Lower leg skin (tissue), 4 donors: ENCODE measurements at places on chromosomes 4 and X. TPM values are rescaled to one million over a fixed set of nuclear protein-coding genes. Genes with fewer than 3 reads are reported as not detected.

DNA sequence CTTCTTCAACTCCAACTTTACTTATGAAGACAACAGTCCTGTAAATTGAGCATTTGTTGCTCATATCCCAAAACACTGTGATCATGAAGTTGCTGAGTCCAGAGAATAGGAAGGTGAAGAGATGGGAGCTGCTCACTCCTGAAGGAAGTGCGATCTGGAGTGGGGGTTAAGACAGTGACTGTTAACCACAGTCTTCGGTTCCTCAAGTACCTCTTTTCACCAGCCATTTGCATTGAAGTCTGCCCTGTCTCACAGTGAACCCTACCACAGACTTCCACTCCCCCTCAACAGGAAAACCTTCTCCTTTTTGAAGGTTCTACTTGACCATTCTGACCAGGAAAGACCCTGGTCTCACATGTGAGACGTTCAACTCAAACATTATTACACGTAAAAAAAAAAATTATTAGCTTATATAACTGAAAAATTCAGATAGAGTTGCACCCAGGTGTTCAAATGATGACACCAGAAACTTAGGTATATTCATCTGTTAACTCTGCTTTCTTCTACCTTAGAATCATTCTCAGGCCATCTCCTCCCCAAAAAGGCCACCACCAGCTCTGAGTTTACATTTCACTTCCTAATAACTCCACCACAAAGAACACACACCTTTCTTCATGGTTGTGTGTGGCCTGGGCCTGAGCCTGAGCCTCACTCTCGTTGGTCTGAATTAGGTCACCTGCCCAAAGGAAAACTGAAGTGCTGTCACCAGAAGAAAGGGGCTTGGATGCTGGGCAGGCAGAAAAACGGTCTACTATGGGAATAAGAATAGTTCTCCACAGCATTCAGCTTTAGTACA is 199.2 kb downstream of the DCTD start:
- DNase-seq, result no peak

DKK2 gene
- 1.6 TPM for total RNA-seq

DNA sequence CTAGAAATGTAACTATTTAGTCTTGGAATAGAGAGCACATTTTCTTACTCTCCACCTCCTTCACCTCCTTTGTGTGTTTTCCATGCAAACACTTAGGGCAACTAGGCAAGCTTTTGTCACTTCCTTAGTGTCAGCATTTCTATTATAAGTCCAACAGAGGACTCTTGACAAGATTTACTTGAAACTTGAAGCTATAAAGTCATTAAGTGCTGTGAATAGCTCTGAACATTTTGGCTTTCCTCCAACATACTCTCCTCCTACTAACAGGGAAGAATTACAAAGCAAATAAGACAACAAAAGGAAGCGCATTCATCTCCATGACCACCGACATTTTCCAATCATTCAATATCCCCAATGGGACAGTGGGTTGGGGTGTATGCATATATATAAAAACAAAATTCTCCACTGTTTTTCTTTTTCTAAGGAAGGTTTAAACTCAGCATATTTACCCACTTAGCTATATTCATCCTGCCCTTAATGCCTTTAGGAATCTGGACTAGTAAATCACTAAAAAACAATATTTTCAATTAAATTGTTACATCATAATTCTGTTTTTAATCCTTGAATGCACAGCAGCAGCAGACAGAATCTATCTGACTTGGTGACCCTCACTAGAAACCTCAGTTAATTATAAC is 264.6 kb downstream of the SNCA start:
- DNase-seq, result no peak

GRCh38 chrX:47484885-47485284 is 1.9 kb upstream of the ZNF41 start:
- DNase-seq, result no peak

DNA sequence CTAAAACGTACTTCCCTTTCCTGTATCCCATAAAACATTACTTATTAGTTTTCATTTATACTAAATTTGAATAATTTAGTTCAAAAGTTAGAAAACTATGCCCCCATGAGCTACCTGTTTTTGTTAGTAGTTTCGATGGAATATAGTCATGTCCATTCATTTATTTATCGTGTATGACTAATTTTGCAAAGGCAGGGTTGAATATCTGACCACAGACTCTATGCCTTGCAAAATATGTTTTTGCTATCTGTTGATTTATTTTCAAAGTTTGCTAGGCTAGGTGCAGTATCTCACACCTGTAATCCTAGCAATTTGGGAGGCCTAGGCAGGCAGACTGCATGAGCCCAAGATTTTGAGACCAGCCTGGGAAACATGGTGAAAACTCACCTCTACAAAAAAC is 78.4 kb downstream of the PDS5A start:
- no peak for DNase-seq

DNA sequence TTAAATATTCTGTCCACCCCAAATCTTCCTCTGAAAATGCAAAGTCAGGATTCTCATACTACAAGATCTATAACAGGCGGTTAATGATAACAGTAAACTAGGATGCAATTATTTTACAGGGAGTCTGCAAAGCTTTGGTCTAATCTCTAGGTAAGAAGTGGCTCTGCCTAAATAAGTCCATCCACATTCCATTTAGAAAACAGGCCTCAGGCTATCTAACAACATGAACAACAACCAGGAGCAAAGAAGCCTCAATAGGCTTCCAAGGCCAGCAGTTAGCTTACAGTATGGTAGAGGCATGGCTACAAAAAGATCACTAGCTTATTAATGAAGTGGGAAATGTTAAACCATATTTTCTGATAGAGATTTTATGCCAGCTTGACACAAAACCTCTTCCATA is 6.4 kb downstream of the MAB21L2 start:
- no peak for DNase-seq

DNA sequence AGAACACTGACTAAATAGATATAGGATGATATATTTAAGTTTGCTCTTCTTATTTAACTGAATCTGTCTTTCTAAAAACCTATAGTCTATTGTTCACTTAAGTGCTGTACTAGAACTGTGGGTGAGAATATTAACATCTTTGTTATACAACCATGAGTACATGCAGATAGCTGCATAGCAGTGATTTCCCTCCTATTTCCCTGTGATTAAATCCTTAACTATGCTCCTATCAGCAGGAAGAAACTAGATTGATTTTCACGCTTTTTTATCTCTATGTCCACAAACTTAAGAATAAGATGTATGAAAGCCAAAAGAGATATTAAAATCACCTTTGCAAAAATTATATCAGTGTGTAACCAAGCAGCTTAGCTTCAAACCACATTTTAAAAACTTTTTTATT is 11.3 kb upstream of the UGT2A3 start:
- no peak for DNase-seq

CDS1 gene
- total RNA-seq, result 34.1 TPM

DNA sequence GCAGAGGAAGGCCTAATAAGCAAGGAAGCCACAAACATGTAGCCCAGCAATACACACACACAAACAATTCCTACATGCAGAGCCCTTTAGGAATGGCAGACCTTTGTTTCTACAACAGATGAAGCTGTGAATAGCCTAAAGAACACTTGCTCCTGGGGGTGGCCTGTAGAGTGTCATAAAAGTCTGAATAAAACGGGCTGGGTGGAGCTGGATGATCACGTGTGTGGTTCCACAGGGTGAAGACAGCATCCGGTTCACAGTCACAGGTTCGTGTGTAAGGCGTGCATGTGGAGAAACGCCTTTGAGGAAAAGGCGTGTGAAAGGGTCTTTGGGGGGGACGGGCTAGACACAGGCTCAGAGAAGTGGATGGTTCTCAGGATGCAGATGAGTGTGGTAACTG is 156.1 kb downstream of the AFAP1 start:
- DNase-seq, result no peak

NR0B1 gene
- total RNA-seq, result not detected

DNA sequence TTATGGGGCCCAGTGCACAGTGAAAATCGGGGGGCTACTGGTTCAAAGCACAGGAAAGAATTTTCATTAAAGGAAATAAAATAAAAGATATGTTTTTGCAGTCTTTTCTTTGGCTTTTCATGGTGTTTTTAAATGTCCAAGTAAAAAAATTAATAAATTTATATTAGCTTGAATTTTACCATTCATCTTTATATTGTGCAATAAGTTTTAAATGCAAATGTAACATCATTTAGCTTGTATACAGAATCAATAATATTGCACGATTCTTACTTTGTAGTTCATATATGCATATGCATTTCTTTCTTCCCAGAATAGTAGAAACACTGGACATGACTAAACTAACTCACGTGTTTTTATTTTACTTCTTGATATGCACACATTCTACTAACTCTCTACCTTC is 31.0 kb downstream of the AREG start:
- no peak for DNase-seq

DMP1 gene
- not detected for total RNA-seq

DNA sequence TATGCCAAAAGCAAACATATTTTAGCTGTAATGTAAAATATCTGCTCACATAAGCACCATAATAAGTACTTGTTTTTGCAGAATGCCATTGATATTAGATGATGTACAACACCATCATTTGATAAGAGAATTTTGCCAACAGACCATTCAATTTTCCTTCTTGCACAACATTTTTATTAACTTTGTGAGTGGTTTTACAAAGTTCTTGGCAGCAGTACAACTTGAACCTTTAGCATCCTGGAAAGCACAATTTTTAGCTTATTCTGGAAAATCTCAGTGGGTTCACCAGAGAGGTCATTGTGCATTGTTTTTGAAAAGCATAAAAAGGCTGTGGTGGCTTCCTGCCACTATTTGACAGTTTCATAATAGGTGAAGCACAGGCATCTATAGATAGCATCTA is 26.4 kb upstream of the REPS2 start:
- no peak for DNase-seq

DNA sequence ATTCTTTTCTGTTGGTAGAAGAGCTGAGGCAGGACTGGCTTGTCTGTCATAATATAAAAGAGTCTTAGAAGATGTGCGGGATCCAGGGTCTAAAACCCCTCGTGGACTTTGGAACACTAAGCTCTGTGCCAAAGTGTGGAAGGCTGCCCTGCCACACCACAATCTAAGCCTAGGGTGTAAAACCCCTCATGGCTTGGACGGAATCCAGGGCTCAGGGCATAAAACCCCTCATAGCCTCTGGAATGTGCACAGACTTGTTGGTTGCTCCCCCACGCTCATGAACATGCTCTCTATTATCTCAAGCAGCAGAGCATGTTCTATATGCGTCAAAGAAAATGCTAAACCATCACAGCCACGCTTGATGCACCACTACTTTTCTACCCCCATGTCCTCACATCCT is 483.6 kb downstream of the GABRG1 start:
- DNase-seq, result no peak

CHIC1 gene
- total RNA-seq, result 4.8 TPM

GNL3L gene
- total RNA-seq, result 30.1 TPM

ZFX gene
- 32.9 TPM for total RNA-seq

DNA sequence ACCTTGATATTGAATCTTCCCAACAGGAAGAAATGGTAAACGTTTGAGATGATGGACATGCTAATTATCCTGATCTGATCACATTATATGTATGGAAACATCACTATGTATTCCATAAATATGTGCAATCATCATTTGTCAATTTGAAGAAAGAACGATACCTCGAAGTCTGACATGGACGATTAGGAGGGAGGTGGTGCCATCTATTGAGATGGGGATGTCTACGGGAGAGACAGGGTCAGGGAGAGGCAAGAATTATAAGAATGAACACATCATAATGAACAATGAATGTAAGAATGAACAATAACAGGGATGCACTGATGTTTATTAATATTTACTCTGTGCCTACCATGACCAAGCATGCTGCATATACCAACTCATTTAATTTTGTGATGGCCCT is 93.7 kb upstream of the SOD3 start:
- DNase-seq, result no peak
